ENCODE measurements at places on chromosomes 12 and 14.

DNA sequence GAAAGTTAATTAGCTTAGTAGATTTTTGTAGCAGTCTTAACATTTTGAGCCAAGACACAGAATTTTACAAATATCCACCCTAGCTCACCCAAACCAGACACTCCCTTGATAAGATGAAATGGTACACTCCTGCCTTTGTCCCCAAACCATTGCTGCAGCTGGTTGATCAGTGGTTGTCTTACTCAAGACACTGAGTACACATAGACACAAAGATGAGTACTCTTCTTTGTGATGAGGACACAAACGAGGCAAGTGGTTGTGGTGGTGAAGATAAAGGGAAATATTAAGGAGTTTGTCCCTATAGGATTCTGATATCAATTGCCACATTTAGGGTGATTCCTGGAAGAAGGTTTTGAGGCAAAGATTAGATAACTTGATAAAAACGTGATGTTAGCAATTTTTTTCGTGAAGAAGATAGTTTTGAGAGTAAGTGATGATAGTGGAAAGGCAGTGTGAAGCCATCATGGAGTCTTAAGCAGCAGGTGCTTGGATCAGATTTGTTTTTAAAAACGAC is 21.4 kb upstream of the ATP2B1 start:
- no peak for ATAC-seq

- peak; percentile 71 for ATAC-seq
Measured at GRCh38 chr12:3034067-3034750, 43.0 kb upstream of the TSPAN9 start.

DNA sequence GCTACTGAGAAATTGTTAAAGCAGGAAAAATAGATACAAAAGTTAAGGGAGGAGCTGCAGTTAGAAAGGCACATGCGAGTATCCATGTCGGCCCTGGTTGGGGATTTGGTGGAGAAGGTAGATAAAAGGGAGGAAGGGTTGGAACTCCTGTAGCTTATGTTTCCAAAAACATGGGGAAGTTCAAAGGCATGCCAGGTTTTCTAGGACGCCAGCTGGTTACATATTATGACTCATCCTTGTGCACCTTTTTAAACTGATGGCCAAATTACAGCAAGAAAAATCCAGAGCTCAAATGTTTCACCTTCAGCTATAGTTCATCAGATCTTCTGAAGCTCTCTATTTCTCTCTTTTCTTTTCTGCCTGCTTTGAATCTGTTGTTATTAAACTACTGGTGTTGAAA is 13.2 kb upstream of the MAP4K5 start:
- no peak for ATAC-seq

- no peak for ATAC-seq
Measured at GRCh38 chr14:88695870-88696269, 96.9 kb downstream of the EML5 start.

DNA sequence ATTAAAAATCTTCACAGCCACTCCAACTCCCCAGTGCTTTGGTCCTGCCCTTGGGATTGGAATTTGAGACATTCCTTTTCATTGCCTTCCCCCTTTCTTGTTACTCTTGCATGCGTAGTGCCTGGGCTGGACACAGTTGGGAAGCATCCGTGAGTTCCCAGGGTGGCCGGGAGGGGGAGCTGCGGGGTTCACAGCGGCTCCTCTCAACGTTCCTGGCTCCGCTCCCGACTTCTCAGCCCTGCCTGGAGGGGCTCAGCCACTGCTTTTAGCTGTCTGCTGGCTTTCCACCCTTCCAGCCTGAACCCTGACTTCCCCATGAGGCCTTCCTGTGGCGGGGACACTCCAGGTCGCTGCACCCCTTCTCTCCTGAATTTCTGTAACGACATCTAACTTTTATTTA is 3.2 kb downstream of the TEX52 start:
- no peak for ATAC-seq

GRCh38 chr12:65414526-65414925 is 136.0 kb downstream of the MSRB3 start:
- no peak for ATAC-seq

DNA sequence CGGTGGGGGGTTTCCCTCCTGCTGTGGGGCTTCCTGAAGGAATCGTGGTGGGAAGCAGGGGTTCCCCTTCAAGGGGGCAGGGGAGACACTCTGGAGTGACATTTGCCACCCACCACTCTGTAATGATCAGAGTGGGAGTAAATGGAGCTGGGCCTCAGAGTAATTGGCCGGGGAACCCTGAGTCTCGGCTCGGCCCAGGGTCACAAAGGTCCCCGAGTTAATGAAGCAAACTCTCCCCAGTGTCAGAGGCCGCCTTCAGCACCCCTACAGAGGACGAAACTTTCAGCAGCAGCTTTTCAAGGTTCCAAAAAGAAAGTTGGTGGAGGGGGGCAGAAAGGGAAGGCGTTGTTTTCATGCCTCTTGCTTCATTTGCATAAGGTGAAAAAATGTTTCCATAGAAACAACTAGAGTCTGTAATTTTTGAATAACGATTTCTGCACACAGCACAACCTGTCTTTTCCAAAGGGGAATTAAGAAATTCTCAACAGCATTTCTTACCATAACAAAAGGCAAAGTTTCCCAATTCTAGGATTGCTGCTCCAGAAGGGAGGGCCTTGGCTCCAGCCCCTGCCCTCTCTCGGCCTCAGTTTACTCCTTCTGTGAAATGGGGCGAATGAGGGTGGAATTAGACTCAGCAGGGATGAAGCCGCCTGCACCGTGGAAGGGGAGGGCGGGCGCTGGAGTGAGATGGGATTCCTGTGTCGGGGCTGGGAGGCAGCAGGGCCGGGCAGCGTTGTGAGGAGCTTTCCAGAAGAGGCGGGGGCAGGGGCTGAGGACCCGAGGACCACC is 67.0 kb upstream of the BEGAIN start:
- ATAC-seq, result peak; percentile 25

GRCh38 chr12:116818341-116818856 is 62.8 kb downstream of the HRK start:
- ATAC-seq, result peak; percentile 3

GRCh38 chr12:127779301-127780045 is 487.5 kb upstream of the TMEM132C start:
- ATAC-seq, result no peak

GRCh38 chr12:101859664-101860607 is 17.4 kb upstream of the DRAM1 start:
- ATAC-seq, result peak; percentile 69

- ATAC-seq, result no peak
Measured at GRCh38 chr12:74481078-74481477, 56.6 kb upstream of the ATXN7L3B start.

DNA sequence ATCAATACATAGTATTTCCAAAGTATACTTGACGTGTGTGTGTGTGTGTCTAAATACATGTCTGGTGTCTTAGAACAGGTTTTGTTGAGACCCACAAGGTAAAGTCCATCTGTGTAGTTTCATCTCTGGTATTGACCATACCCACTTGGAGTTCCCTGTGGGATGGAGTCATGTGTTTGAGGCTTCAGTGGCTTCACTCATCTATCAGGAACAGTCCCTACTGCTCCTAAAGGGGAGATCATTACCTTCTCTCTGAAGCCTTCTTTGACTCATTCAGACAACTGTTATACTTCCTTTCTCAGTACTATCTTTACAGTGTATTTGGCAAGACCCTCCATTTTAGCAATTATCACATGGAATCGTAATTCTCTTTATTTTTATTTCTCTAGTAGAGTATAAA is 14.2 kb downstream of the RAB21 start:
- ATAC-seq, result no peak

DNA sequence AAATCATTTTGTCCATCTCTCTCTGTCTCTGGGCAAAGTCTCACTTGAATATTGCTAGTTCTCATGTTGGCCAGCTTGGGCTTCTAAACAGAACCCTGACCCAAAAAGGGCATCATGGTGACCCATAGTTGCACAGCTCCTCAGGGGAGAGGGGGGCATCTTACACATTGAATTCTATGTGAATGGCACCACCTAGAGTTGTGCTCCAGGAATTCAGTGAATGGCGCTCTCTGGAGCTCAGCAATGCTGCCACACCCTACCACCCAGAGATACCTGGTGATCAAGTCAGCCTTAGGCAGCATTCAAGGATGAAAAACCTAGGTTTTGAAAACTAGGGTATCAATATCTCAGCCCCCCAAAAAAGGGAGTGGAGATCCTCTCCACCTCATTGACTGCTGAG is 50.6 kb downstream of the SMUG1 start:
- ATAC-seq, result no peak

- ATAC-seq, result no peak
Measured at GRCh38 chr12:14691560-14691959, 4.8 kb downstream of the GUCY2C start.

GRCh38 chr12:104814944-104815343 is 143.1 kb downstream of the SLC41A2 start:
- no peak for ATAC-seq

GRCh38 chr14:100899884-100900771 is 3.4 kb downstream of the RTL1 start:
- no peak for ATAC-seq

- no peak for ATAC-seq
Measured at GRCh38 chr14:62251237-62251636, 489.0 kb downstream of the SNAPC1 start.

- no peak for ATAC-seq
Measured at GRCh38 chr14:84885061-84885460, 644.9 kb upstream of the FLRT2 start.
